MG63 (cell line): ENCODE measurements at places on chromosomes 12 and 14.
A peak's percentile ranks its signal among the peaks of the same experiment; 100 is the strongest.

- no peak for DNase-seq
Measured at GRCh38 chr12:123945287-123946151, 27.1 kb downstream of the CCDC92 start.

- DNase-seq: peak; percentile 84
Measured at GRCh38 chr14:101731187-101732080, 30.1 kb upstream of the PPP2R5C start.

DNA sequence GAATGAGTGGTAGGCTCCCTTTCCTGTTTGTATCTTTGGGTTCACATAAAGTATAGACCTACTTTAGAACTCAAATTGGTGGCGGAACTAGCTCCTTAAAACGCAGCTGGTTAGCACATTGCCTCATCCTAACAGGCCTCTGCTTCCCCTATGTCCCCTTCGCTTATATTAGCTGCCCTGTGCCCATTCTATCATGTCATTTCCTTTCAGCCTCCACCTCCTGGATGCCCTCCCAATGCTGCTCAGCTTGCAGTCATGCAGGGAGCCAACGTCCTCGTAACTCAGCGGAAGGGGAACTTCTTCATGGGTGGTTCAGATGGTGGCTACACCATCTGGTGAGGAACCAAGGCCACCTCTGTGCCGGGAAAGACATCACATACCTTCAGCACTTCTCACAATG is 3.5 kb downstream of the DAZAP2 start:
- no peak for DNase-seq

DNA sequence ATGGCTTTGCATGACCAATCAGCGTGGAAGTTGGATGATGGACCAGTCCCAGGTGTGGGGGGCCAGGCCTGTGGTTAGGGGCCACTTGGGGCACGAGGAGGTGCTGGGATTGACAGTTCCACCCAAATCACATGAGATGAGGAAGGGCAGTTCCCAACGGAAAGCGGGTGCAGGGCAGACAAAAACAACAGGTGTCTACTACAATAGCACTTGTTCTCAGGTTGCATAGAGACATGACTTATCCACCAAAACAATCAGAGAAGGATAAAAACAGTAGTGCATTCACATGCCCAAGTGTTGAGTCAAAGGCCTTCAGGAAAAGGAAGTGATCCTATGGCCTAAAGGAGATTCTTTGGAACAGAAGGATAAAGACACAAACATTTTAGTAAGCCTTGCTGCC is 14.6 kb upstream of the EIF2B2 start:
- DNase-seq: no peak

DNA sequence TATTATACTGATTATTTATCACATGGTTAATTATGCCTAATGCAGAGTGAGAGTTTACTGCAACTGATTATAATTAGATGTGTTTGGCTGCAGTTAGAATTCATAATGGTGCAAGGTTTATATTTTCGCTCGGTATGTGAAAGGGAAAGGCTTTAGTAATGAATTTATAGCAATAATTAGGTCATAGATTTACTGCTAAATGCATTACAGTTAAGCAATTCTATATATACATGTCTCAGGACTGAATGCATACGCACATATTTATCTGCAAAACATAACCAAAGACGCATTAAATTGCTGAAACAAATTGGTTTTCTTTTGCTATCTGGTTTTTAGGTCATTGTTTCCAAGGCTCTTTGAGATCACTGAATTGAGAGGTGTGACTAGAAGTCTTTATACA is 428.1 kb upstream of the PDE3A start:
- DNase-seq: no peak

DNA sequence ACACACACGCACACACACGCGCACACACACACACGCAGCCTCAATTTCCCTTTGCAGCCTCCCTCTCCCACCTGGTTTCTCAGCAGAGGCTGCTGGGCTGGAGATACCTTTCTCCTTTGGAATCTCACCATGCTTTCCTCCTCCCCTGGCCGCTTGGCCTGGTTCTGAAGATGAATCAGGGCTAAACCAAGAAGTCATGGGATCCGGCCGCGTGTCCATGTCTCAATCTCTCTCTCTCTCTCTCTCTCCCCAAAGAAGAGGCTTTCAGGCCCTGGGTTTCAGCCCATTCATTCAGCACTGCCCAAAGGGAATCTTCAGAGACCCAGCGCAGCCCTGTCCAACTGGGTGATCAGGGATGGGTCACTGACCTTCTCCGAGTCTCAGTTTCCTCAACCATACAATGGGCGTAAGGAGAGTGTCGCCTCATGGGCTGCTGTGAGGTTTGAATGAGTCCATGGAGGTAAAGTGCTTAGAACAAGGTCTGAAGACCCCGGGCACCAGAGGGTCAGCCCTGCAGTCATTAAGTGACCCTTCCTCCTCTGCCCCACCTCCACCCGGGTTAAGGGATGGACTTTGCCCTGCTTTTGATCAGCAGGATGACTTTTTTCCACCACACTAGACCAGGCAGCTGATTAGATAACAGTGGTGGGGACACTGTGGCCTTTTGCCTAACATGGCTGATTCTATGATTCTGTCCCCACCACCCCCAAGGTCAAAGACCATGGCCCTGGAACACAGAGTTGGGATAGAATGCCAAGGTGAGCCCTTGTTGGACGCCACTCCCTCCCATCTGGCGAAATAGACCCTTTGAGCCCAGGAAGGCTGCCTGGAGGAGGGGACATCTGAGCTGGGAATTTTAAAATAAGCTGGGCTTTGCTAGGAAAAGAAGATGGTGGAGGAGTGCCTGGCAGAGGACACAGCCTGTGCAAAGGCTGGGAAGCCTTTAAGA is 42.1 kb downstream of the SCARB1 start:
- DNase-seq: no peak

GRCh38 chr12:56836317-56836716 is 73.2 kb downstream of the HSD17B6 start:
- peak; percentile 88 for DNase-seq

GRCh38 chr12:106066051-106066705 is 72.6 kb downstream of the NUAK1 start:
- DNase-seq: no peak

- DNase-seq: no peak
Measured at GRCh38 chr12:119374635-119375034, 40.1 kb downstream of the CCDC60 start.

GRCh38 chr12:128510511-128510910 is 243.5 kb downstream of the TMEM132C start:
- peak; percentile 5 for DNase-seq

GRCh38 chr14:97218691-97219430 is 421.7 kb downstream of the VRK1 start:
- DNase-seq: peak; percentile 26

DNA sequence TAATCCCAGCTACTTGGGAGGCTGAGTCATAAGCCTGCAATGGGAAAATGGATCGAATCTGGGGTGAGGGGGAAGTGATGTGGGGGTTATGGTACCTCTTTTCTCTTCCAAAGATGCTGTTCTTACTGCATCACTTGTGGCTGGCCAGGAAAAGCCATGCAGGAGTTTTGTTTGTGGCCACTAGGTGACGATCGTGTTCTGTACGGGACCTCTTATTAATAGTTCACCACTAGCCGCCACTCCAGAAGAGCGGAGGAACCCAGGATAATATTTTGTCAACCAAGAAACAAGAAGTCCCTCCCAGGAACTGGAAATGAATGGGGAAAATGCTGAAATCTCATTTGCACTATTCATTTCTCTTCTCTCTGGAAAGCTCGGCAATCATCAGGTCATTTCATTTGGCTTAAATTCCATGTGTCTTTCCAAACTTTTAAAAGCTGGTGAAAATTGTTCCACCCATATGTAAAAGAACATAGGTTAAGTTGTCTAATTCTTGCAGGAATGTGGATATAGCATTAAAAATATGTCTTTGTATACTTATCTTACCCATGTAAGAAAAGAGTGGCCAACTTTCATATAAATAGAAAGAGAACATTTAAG is 8.9 kb downstream of the GPR65 start:
- peak; percentile 16 for DNase-seq

- DNase-seq: no peak
Measured at GRCh38 chr12:104538891-104539462, 82.2 kb downstream of the CHST11 start.

GRCh38 chr14:95545515-95546168 is 10.8 kb downstream of the GLRX5 start:
- no peak for DNase-seq

GRCh38 chr12:115817389-115817788 is 460.1 kb downstream of the MED13L start:
- no peak for DNase-seq

DNA sequence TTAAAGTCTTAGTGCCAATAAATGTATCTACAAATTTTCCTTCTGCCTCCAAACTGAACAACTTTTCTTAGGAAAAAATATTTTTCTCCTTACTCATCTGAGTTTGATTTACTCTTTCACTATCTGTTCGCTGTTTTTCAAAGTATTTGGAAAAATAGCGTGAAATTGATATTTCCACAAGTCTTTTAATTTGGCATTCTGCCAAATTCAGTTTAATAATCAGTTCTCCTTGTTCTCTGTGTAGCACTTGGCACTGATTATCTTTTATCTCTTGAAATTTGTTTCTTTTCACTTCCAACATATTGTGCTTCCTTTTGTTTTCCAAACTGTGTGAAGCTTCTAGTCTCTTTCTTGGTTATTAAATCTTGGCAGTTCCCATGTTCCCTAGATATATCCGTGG is 559.8 kb downstream of the RPL10L start:
- no peak for DNase-seq
